ENCODE measurements at places on chromosomes 4 and X. TPM values are rescaled to one million over a fixed set of nuclear protein-coding genes. Genes with fewer than 3 reads are reported as not detected.

DNA sequence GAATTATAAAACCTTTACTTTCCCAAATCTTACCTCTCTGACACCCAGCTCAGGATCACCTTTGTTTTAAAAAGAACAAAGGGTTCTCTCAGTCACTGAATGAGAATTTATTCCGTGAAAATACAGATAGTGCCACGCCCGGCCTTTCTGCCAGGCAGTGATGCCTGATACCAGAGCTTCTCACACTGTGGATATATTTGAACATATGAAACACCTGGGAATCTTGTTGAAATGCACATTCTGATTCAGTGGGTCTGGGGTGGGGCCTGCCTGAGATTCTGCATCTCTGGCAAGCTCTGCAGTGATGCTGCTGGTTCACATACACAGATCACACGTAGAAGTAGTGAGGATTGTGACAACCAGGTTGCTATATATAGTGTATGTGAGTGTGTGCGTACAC is 46.0 kb downstream of the ELOVL6 start:
- DNase-seq = no peak

The KLB gene
- 2.1 TPM for total RNA-seq

- DNase-seq = no peak
Observed at GRCh38 chr4:6452116-6452896, 20.1 kb downstream of the PPP2R2C start.

The GPC4 gene
- 9.3 TPM for total RNA-seq

The SLC7A11 gene
- total RNA-seq = 3.4 TPM

The EMD gene
- 28.3 TPM for total RNA-seq

DNA sequence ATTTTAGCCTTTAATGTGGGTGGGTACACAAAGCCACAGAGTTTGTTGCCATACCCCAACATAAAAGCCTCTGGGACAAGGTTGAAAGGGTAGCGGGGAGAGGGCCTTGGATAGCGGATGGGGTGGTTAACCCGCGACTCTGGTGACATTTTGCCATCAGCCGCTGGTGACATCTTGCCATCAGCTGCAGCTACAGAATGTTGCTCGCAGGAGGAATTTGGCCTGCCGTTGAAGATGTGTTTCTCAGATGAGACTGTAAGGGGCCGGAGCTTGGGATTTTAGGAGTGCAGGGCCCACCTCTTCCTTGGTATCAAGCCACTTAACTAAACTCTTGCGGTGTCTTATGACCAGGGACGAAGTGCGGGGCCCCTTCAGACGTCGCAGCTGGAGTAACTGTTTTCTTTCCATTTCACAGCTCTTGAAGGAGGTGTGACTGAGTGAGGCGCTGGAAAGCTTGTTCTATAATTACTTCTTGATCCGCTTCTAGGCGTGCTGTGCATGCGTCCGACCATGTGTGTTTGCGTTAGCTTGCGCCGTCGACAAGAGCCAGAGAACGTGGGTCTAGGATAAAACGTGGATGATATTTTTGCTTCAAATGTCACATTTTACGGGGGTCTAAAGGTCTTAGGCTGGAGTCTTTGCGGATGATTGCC is 820 bp upstream of the RASL11B start:
- DNase-seq = no peak

DNA sequence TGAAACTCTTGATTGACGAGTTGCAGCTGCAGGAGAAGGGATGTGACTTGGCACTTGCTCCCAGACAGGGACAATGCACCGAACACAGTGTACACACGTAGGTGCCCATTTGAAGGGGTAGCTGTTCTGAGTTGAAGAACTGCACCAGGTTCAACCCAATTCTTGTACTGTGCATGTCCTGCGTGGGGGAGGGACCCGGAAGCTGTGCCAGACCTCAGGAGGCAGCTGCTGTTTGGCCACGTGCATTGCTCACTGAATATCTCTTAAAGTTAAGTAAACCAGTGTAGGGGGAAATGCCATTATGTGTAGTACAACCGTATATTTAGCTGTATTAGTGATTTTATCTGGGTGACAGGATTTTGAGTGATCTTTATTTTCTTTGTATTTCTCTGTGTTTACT is 12.0 kb upstream of the RBBP7 start:
- DNase-seq = peak; percentile 73

The CNGA1 gene
- 1.8 TPM for total RNA-seq

DNA sequence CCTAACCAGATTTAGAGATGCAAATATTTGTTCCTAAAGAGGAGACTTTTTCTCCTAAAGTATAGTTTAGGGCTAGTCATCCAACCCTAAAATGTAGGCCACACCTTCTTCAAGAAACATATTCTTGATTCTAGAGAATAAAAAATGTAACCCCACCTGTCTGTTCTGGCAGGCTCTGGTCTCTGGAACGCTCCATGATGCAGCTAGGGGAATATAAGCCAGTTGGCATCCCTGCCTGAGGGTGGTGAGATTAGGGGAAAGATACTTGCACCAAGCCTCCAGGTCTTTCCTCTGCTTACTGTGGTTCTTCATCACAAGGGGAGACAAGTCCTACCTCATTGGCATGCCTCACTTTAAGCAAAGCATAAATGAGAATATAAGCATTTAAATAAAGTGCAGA is 21.2 kb upstream of the TBC1D9 start:
- DNase-seq = no peak

The PABPC1L2A gene
- total RNA-seq = not detected

The SOX3 gene
- total RNA-seq = not detected

DNA sequence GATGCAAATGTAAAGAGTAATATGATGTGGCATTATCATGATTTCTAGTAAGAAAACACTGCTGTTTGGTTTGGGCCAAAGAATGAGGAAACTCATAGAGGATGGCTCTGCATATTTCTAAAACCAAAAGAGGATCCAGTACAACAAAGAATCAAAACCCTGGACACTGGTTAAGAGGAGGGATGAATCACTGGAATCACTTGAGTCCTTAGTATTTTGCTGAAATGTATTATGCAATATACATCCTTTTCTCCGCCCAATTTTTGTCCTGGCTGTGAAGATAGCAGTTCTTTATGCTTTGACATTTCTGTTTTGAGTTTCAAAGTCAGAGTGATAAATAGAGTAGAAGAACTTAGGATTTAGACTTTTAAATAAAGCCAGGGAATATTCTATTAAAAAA is 345.9 kb downstream of the PACRGL start:
- no peak for DNase-seq

DNA sequence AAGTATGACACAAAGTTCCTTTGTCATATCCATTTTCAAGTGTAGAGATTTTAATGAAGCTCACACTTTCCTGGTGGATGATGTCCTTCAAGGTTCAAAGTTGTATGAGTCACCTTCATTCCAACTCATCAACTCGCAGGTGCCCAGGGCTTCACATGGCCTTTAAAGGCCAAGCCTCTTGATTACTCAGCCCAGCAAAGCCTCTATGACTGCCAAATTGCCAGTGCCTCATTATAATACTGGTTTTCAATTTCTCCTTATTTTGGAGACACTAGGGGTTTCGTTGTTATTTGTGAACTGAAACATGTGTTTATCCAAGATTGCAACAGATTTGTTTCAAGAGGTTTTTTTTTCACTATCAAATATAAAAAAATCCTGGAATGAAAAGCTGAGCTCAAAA is 45.9 kb upstream of the PPP3CA start:
- DNase-seq = no peak

- DNase-seq = no peak
Observed at GRCh38 chrX:73668779-73669178, 105.8 kb downstream of the CHIC1 start.

Measured in body of pancreas (tissue), 4 donors.